ENCODE measurements at places on chromosomes 7 and 10. TPM values are rescaled to one million over a fixed set of nuclear protein-coding genes. Genes with fewer than 3 reads are reported as not detected.

Gene LIPM
- total RNA-seq: not detected

GRCh38 chr7:133703547-133703946 is 423.6 kb upstream of the LRGUK start:
- no peaks in the 10 kb centered on the region for H3K4me1 ChIP-seq
- H3K36me3 ChIP-seq: no peaks in the 10 kb centered on the region
- H3K27ac ChIP-seq: no peak overlapping the region
- H3K27me3 ChIP-seq: no peaks in the 10 kb centered on the region
- no peak for DNase-seq
- no peak overlapping the region for H3K4me3 ChIP-seq

- H3K27me3 ChIP-seq: no peaks in the 10 kb centered on the region
- peaks cover 24% of the 10 kb centered on the region for H3K4me1 ChIP-seq
These were observed 24.9 kb downstream of the CALD1 start for GRCh38 chr7:134804351-134804750.

DNA sequence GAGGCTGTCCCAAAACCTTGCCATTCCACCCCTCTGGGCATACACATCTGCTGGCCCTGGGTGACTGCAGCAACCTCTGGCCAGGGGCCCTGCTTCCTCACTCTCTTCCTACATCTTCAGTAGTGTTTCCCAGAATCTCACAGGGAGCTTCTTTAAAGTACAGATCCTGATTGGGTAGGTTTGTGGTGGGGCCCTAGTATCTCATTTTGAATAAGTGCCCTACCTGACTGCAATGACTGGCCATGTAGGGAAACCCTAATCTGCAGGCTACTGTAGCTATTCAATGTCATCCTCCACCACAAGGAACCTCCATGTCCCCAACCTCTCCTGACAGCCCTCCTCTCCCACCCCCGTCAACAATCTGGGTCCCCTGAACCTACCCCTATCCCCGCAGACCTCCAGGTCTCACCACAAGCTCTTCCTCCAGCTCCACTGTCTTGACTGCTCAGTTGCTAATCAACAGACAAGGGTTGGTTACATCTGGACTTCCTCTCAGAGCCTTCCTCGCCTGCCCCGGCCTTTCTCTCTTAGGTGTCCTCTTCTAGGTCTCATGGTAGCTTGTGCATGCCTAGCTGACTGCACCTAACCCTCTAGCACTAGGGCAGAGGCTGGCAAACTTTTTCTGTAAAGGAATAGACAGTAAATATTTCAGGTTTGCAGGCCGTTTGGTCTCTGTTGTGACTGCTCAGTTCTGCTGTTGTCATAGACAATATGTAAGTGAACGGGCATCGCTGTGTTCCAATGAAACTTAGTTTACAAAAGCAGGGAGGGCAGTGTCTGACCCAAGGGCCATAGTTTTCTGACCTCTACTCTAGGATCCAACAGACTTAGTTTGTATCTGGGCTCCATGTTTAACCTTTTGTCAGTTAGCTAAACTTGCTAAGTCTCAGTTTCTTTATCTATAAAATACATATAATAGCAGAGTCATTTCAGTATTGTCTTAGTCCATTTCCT is 121.1 kb downstream of the AOAH start:
- H3K4me3 ChIP-seq: no peak overlapping the region
- H3K4me1 ChIP-seq: no peaks in the 10 kb centered on the region
- no peak overlapping the region for H3K27ac ChIP-seq
- no peaks in the 10 kb centered on the region for H3K36me3 ChIP-seq
- no peak for DNase-seq

DNA sequence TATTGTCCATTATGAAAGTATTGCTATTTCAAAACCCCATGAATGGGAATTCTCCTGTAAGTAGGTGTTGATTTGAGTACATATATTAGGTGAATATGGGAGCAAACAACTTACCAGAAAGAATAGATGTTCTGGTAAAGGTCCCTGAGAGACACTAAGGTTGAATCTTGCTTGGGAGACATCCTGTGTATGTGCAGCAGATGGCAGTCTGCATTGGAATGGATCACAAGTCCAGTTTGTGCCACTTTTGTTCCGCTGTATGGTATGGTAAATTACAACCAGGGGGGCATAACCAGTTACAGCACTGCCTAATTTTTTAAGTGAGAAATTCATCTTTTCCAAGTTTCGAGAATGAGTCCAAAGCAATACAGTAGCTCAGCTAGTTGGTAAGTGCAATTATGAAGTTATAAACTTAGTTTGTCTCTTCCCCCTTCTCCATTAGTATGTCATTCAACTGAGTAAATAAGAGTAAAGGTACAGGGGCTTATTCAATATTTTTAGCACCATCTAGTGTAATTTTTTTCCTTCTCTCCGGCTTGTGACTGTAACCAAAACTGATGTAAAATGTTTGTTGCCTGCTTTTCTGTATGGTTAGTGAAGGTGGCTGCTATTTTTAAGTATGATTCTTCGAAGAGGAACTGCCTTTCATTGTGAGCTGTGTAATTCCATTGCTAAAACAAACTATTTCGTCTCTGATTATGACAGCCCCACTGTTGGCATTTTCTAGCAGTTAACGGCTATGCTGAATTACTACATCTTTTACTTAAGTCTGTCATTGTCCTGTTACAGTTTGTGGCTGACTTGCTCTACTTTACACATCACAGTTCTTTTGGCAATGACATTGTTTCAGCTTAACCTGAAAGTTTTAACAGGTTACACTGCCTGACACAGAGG is 2.8 kb downstream of the MCU start:
- H3K27me3 ChIP-seq: no peaks in the 10 kb centered on the region
- DNase-seq: peak; percentile 43
- peaks cover 21% of the 10 kb centered on the region for H3K4me1 ChIP-seq
- H3K27ac ChIP-seq: no peak overlapping the region
- no peak overlapping the region for H3K4me3 ChIP-seq
- H3K36me3 ChIP-seq: no peaks in the 10 kb centered on the region

- no peaks in the 10 kb centered on the region for H3K36me3 ChIP-seq
- H3K4me3 ChIP-seq: no peak overlapping the region
- no peak overlapping the region for H3K27ac ChIP-seq
These were observed 348.2 kb upstream of the C7orf33 start for GRCh38 chr7:148242294-148242821.

GRCh38 chr7:97868788-97869187 is 3.4 kb downstream of the ASNS start:
- H3K36me3 ChIP-seq: peaks cover 49% of the 10 kb centered on the region
- no peak overlapping the region for H3K4me3 ChIP-seq
- DNase-seq: no peak
- no peaks in the 10 kb centered on the region for H3K27me3 ChIP-seq

GRCh38 chr10:95445223-95445836 is 115.8 kb downstream of the SORBS1 start:
- DNase-seq: no peak
- peaks cover 11% of the 10 kb centered on the region for H3K27me3 ChIP-seq
- no peak overlapping the region for H3K4me3 ChIP-seq
- H3K4me1 ChIP-seq: no peaks in the 10 kb centered on the region
- no peaks in the 10 kb centered on the region for H3K36me3 ChIP-seq
- no peak overlapping the region for H3K27ac ChIP-seq

DNA sequence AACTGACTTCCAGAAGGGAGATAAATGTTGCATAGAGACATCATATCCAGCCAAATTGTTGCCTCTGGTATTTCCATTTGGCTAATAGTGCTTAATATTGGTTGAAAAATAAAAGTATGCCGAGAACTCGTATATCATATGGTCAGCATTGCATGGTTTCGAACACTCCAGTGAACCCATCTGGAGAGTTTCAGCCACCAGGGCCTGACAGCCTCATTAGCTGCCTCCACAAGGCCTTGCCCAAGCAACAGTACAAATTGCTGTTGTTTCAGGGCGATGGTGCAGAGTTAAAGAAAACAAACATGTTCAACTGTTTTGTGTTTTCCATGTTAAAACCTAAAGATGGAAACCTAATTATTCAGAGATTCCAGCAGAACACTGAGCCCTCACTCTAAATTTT is 28.5 kb downstream of the NRG3 start:
- no peaks in the 10 kb centered on the region for H3K36me3 ChIP-seq
- no peak for DNase-seq
- no peak overlapping the region for H3K27ac ChIP-seq

DNA sequence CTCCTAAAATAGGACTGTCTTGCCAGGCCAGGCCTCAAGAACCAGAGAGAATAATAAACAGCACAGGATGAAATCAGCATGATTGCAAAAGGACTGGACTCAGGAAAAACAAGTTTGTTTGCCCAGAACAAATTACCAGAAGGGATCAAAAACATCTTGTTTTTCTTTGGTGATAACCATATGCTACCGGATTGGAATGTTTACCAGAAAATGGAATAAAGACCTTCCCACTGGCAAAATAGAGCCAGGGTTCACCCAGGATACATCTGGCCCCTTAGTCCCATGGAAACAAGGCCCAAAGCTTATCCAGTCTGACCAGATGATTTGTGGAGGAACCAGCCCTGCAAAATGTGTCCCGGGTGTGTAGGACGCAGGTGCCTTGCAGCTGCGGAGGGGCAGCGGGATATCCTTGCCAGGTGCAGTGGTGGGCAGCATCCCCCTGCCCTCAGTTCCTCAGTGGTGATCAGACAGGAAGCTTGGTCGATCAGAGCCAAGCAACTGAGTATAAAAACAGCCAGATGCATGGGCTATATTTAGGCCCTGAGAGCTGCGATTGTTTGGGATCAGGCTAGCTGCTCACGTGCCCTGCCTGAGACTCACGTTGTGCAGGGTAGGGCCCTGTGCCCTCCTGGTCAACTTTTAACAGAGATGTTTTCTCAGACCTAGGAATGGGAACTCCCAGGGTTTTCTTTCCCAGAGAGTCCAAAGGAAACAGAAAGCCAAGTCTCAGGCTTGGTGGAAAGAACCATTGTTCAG is 4.6 kb upstream of the ZNF22 start:
- DNase-seq: no peak
- no peaks in the 10 kb centered on the region for H3K36me3 ChIP-seq
- no peak overlapping the region for H3K4me3 ChIP-seq
- no peaks in the 10 kb centered on the region for H3K4me1 ChIP-seq

DNA sequence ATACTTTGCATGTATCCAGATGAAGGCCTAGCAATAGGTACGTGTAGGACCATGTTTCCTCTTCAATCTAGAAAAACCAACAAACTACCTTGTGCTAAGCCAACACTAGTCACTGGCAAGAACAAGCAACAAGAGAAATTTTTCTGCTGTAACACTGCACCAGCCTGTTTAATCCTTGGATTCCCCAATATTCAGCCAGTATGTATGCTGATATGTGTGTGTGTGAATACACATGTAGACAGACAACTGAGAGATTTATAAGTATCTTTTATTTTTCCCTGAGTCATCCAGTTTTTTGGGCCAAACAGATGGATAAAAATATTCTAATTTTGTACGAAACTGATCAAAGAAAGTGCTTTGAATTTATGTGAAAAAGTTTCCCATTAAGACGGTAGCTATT is 26.2 kb downstream of the GLI3 start:
- H3K27ac ChIP-seq: peak overlapping the region; percentile 48
- no peak overlapping the region for H3K4me3 ChIP-seq
- H3K27me3 ChIP-seq: no peaks in the 10 kb centered on the region
- DNase-seq: no peak
- no peaks in the 10 kb centered on the region for H3K36me3 ChIP-seq

DNA sequence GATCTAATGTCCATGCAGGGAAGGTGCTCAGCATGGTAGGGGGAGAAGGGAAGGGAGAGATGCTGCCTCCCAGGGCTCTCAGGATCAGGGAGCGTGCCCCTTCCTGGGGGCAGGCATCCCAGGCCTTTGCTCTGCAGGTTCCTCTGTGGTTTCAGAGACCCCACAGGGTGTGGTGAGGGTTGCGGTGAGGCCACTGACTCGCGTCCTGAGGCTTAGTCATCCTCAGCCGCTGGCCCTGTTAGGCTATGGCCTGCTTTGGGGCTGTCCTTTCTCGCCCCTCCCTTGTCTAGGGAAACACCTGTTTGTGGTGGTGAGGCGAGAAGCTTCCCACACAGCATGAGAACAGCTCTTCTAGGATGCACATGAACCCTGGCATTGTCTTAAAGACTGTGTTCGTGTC is 558.3 kb upstream of the FOXK1 start:
- no peak for DNase-seq
- H3K27me3 ChIP-seq: no peaks in the 10 kb centered on the region
- no peaks in the 10 kb centered on the region for H3K4me1 ChIP-seq
- no peak overlapping the region for H3K27ac ChIP-seq

DNA sequence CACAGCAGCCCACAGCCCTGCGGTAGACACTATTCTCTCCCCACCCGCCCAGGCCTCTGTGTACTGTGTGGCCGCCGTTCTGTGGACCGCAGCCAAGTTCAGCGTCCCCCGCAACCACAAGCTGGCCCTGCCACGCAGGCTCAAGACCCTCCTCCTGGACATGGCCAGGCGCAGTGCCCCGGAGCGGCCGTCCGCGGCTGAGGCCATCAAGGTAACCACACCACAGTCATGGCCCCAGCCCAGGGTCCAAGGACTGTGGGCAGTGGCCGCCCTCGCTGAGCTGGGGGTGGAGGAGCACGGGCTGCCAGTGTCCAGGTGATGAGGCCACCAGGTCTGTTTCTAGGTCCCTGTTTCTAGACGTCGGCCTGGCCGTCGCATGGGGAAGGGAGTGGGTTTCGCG is 34.4 kb upstream of the UTF1 start:
- no peaks in the 10 kb centered on the region for H3K4me1 ChIP-seq
- H3K27me3 ChIP-seq: peaks cover 34% of the 10 kb centered on the region
- H3K27ac ChIP-seq: no peak overlapping the region

DNA sequence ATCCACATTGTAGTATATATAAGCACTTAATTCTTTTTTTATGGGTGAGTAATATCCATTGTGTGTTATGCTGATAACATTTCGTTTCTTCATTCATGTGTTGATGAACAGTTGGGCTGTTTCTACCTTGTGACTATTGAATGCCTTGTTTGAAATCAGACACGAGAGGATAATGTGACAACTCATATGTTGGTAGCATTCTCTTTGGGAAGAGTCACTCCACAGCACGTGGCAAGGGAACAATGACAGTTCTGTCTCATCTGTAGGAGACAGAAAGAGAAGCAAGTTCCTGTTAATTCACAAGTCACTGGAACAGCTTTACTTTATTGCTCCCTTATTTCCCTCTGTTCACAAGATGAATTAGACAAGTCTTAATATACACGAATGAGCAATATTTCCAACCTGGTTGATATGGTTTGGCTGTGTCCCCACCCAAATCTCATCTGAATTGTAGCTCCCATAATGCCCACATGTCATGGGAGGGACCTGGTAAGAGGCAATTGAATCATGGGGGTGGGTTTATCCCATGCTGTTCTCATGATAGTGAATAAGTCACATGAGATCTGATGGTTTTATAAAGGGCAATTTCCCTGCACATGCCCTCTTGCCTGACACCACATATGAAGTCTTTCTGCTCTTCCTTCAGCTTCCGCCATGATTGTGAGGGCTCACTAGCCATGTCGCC is 125.3 kb downstream of the SEC23IP start:
- no peaks in the 10 kb centered on the region for H3K4me1 ChIP-seq
- peaks cover 59% of the 10 kb centered on the region for H3K27me3 ChIP-seq
- no peaks in the 10 kb centered on the region for H3K36me3 ChIP-seq
- no peak overlapping the region for H3K4me3 ChIP-seq
- H3K27ac ChIP-seq: no peak overlapping the region

GRCh38 chr10:24256619-24257107 is 47.7 kb downstream of the KIAA1217 start:
- H3K36me3 ChIP-seq: no peaks in the 10 kb centered on the region
- peaks cover 12% of the 10 kb centered on the region for H3K4me1 ChIP-seq
- H3K27ac ChIP-seq: no peak overlapping the region
- H3K27me3 ChIP-seq: no peaks in the 10 kb centered on the region
